Activated gamma-delta T cell treated with anti-CD3 and anti-CD28 coated beads, Interleukin-2, amount 50 U/mL, for 16 hours (primary cell): ENCODE measurements at places on chromosomes 3 and 15.

- no peak for DNase-seq
Measured at GRCh38 chr15:85707519-85708338, 87.0 kb downstream of the KLHL25 start.

DNA sequence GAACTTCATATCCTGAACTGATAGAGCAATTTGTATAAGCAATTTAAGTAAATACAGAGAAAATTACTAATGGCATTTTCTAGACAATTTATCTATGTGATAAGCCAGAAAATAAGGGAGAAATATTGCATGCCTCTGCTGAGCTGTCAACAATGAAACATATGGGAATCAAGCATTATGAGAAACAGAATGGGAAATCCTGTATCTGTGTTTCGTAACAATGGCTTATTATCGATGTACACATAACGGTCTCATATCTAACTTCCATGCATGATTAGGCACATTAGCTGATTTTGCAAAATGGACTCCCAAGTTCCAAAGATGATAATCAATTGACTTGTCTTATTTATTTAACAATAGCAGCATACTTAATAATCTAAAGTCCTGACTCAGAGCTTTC is 30.4 kb upstream of the KCNMB2 start:
- DNase-seq = no peak

GRCh38 chr3:147089286-147089685 is 317.1 kb downstream of the ZIC4 start:
- no peak for DNase-seq

DNA sequence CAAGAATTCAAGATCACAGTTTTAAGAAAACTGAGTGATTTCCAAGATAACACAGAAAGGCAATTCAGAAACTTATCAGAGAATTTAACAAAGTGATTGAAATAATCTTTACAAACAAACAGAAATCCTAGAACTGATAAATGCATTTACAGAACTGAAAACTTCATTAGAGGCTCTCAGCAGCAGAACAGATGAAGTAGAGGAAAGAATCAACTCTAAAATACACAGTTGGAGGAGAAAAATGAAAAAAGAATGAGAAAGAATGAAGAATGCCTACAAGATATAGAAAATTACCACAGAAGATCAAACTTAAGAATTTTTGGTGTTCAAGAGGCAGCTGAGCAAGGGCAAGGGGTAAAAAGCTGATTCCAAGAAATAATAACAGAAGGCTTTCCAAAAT is 168.8 kb downstream of the POLR2M start:
- no peak for DNase-seq
